Activated CD4-positive, alpha-beta T cell treated with anti-CD3 and anti-CD28 coated beads, Interleukin-2, amount 50 U/mL, for 16 hours (primary cell): ENCODE measurements at places on chromosomes 6 and 20.

DNA sequence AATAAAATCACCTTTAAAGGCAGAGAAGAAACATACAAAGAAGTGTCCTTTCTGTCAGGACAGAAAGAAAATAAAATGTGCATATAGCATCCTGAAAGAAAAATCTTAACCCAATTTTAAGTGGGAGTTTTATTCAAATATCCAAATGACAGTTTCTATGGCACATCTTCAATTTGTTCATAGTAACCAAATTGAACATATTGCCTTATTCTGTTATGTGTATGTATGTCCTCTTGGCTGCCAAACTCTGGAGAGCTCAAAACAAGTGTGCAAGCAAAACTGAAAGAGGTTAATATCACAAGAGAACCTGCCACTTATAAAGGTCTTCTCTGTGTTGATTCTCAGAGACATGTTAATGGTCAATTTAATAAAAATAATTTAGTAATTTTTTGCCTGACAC is 334.7 kb downstream of the BCKDHB start:
- no peak for DNase-seq

- no peak for DNase-seq
Observed at GRCh38 chr20:60271597-60271996, 313.4 kb downstream of the CDH26 start.

- DNase-seq: no peak
Observed at GRCh38 chr20:22474224-22474623, 110.1 kb downstream of the FOXA2 start.

DNA sequence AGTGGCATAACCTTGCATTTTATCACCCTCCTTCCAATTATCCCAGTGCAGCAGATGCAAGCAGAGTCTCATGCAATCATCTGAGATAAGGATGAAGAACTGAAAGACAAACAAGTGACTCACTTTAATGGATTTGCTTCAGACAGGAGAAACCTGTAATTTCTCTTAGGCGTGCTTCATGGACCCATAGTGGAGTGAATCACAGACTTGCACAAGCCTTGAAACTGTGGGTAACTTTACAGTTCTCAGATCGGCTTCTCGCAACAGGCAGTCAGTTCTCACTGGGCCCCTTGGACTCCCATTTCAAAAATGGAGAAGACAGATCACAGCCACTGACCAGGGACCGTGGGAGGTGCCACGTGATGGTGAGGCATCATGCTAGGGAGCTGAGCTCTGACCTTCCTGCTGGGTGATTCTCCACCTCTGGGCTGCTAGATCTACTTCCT is at the start of gene ADGRF4:
Gene ADGRF4, plus strand, starts transcription at position 239 of the 446 bp plus-strand sequence. CDS start 8,666 bp downstream, outside the sequence.
- DNase-seq: no peak

GRCh38 chr6:56268266-56268665 is 20.9 kb upstream of the COL21A1 start:
- DNase-seq: no peak

DNA sequence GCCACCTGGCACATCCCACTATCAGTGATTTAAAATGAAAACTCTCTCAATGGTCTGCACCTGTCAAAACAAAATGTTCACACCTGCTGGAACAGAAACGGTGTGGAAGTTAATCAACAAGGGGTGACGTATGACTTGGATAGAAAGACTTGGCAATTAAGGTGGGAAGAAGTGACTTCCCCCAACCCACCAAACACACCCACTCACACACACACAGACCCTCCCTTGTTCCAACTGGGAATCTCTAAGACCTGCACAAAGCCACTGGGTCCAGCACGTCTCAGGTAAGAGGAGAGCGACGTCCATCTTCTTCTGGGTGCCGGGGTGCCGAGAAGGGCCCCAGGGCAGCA is 25.1 kb upstream of the TCFL5 start:
- DNase-seq: no peak

DNA sequence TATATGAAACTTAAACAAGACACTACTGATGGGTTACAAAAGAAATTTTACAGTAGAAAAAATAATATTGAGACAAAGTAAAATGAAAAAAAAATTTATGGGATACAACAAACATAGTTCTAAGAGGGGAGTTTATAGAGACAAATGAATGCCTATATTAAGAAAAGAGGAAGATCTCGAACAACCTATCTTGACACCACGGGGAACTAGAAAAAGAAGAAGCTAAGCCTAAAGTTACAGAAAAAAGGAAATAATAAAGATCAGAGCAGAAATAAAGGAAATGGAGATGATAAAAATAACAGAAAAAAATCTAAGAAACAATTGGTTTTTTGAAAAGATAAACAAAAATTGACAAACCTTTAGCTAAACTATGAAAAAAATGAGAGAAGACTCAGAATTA is 9.1 kb upstream of the ECHDC1 start:
- DNase-seq: no peak

DNA sequence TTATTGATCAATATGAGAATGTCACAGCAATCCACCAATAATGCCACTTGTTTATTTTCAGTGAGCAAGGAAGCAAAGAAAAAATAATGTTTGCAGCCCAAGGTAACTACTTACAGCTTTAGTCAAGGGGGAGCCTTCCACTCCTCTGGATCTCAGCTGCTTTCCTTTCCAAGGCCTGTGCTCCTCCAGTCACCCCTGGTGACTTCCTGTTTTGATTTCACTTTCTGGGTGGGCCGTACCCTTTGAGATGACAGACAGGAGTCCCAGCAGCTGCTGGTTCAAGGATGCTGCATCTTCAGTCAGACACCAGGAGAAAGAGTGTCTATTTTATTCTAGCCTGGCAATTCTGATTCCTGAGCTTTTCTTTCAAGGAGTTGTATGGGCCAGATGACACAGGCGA is 5.6 kb upstream of the VNN2 start:
- DNase-seq: peak; percentile 65

DNA sequence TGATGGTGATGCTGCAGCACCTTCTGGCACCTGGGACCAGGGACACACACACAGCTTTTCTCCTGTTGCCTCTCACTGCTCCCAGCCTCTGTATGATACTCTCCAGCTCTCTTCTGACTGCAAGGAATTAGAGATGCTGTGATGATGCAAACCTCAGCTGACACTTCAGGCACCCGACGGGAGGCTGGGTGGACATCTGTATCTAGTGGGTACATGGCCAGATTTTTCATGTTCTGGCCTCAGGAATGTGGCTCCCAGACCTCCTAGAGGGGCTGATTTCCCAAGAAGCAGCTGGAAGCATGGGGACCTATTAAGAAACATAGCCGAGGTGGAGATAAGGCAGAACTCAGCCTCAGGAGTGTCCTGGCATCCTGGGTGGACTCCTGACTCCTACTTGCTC is 6.8 kb upstream of the EPB41L1 start:
- no peak for DNase-seq

DNA sequence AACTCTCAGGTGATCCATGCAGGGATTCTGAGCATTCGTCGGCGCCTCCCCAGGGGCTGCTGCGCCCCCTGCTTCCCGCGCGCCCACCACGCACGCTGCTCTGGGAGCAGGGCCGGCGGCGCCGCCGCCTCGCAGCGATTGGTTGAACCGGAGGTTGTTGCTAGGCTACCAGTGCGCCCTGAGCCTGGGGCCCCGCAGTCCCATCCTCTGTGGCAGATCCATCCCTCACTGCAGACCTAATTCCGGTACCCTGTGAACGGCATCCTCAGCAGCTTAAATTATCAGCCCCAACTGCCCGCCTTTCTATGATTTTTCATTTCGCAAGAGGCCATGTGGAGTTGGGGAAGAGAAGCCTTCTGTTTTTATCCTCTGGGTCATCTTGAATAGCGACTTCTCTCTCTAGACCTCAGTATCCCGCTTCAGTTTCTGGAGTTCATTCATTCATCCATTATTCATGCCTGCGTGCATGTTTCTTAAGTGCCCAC is 15.4 kb downstream of the PNPLA1 start:
- no peak for DNase-seq

GRCh38 chr6:112245511-112246203 is 8.7 kb downstream of the LAMA4 start:
- DNase-seq: no peak

GRCh38 chr6:74610352-74610751 is 595.5 kb downstream of the COL12A1 start:
- DNase-seq: no peak

DNA sequence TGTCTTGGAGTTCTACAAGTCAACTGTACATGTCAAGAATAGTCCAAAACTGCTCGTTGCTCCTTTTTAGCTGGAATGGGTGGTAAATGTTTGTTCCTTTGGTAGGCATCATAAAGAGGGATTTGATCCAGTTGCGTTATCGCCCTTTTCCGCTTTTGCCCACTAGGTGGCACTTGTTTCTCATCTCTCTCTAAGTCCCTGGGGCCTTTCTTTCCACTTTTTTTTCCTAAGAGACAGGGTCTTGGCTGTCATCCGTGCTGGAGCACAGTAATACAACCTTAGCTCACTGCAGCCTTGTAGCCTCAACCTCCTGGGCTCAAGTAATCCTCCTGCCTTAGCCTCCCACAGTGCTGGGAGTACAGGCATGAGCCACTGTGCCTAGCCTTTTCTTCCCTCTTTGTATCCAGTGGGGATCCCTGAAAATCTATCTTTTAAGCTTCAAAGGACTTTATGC is 20.7 kb downstream of the GTPBP2 start:
- peak; percentile 55 for DNase-seq

DNA sequence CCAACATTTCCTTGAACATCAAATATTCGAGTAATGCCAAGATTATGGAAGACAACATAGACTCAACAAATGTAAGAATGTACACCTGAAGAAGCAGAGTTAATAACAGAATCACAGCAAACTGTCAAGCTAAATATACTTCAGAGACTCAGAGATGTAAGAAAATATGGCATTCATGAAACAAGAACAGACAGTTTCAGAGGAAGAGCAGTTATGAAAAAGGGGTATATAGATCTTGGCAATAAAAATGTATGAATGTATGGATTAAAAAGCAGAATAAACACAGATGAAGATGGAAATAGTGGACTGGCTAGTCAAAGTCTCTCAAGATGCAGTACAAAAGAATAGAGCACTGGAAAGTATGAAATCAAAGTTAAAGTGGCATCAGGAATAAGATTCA is 18.4 kb downstream of the RRAGD start:
- DNase-seq: no peak

DNA sequence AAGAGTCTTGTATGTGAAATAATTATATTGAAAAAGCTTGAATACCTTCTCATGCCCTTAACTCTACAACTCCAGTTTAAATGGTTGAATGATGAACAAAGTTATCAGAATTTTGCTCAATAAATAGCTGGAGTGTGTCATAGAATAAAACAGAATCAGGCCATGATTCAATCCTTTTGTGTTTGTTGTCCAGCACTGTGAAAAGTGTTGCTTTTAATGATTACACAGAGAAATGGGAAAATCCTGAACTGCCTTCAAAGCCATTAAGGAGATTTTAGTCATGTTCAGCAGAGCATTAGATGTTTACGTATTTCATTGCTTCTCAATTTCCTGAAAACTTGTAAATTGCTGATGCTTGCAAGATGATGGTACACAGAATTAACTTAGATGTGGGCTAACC is 262.9 kb upstream of the BTBD3 start:
- no peak for DNase-seq

DNA sequence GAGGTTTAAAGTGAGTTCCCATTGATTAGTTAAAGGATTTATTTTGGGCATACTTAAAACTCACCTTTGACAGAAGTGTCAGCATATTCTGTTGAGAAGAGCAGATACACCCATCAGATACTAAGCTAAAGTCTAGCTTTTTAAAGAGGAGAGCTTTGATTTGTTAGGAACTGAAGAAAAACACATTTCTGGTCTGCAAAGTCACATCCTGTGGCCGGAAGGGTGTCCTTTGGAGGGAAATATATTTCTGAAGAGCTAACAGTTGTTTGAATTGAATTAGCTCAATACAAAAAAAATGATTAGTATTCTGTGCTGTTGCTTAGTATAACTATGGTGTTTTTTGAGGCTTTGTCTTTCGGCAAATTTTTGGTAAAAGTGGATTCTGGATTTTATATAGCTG is 302.7 kb downstream of the RFPL4B start:
- no peak for DNase-seq

GRCh38 chr20:37575884-37576283 is 48.2 kb upstream of the BLCAP start:
- no peak for DNase-seq

DNA sequence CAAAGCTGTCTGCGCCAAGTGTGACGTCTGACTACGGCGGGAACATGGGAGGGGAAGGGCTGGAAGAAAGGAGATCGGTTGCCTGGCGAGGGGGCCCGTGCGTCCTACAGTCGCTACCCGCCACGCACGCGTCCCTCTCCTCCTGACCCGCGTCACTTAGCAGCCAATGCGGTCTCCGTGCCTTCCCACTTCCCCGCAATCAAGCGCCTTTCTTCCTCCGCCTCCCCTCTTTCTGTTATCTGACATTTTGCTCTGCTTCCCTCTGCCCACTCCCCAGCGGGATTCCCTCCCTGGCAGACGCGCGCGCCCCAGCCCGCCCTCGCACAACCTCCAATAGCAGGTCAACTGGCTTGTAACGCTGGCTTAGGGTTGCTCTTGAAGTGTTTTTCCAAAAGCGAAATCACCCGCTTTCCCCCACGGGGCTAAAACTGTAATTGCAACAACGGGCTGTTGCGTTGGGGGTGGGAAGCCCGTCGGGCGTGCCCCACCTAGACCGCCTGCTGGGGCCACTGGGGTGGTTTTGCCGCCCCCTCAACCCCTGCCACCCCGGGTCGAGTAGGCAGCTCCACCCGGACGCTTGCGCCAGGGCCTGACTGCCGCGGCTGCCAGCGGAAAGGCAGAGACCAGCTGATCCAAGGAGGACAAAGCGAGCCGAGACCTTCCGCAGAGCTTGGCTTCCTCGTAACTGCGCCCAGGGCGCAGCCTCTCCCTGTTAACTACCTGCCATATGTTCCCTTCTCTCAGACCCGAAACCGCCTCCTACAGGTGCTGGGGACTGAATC is 6.2 kb upstream of the SOX4 start:
- peak; percentile 35 for DNase-seq

DNA sequence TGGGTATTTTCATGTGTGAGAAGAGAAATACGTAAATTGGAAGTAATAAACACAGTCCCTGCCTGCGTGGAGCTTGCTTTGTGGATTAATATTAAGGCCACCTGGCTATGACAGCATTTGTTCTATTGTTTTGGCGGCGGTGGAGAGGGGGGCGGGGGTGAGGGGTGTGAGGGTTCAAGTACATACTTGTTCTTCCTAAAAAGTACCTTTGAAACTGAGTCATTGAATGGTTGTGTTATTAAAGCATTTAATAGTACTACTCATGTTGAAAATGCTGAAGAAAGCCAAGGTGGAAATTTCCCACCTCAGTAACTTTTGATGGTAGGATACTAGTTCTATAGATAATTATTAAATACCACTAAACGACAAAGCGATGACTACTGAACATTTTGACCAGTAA is 95.0 kb downstream of the FOXC1 start:
- DNase-seq: no peak

DNA sequence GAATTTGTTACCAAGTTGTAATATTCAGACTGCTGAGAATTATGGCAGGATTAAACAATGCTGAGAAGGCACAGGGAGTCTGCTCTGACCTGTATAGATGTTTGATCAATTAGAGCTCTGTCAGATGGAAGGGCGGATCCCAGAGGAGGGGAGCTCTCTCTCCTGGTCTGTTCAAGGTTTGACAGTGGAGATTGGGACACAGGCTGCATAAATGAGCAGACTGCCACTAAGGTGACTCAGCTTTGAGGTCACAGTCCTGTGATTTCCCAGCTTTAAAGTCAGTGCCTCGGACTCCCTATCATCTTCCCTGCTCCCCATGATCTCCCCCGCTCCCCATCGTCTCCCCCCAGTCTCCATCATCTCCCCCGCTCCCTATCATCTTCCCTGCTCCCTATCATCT is 59.2 kb upstream of the SLC22A23 start:
- DNase-seq: no peak

GRCh38 chr20:23082846-23083552 is 3.1 kb downstream of the CD93 start:
- DNase-seq: no peak

GRCh38 chr6:111775145-111775922 is 97.9 kb downstream of the FYN start:
- no peak for DNase-seq

GRCh38 chr6:143200167-143200770 is 139.6 kb downstream of the AIG1 start:
- DNase-seq: no peak
